Left lung (tissue), 14 donors: ENCODE measurements at places on chromosomes 2 and 18. TPM values are rescaled to one million over a fixed set of nuclear protein-coding genes. Genes with fewer than 3 reads are reported as not detected.
A peak's percentile ranks its signal among the peaks of the same experiment; 100 is the strongest.

DNA sequence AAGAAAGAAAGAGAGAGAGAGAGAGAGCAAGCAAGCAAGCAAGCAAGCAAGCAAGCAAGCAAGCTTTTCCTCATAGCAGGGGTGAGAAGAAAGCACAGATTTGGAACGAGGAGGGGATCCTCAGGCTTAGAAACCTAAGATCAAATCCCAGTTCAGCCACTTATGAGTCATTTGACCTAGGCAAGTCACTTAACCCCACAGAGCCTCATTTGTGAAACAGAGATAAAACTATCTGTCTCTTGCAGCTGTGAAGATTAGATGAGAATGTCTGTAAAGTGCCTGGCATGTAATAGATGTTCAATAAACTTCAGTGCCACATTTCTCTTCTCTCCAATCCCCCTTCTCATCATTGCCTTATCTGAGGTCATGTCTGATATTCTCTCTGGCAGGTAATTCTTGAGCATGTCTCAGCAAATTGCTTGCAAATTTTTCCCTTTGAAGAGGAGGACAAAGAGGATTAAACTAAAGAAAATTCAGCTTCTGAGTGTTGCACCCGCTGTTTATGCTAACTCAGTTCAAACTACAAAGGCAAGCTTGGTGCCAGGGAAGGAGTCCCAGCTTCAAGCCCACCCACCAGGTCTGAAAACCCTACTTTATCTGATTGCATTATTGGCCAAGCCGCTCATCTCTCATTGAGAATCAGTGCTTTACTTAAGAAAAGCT, 20.3 kb downstream of the ALK start:
- DNase-seq: no peak

Gene NGEF
- polyA plus RNA-seq: 0.93 TPM

DNA sequence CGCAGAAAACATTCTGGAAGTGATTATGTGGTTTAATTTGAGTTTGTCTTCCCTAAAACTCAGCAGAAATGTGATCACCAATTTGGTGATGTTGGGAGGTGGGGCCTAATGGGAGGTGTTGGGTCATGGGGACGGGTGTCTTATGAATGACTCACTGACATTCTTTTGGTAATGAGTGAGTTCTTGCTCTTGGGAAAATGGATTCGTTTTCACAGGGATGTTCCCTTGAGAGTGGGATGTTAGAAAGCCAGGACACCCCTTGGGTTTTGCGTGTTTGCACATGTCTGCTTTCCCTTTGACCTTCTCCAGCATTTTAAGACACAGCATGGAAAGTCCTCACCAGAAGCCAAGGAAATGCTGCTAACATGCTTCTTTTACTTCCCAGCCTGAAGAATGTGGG, 321.5 kb upstream of the NT5C1B start:
- no peak for DNase-seq

- no peak for DNase-seq
Observed at GRCh38 chr18:12333506-12334290, 25.7 kb downstream of the TUBB6 start.

DNA sequence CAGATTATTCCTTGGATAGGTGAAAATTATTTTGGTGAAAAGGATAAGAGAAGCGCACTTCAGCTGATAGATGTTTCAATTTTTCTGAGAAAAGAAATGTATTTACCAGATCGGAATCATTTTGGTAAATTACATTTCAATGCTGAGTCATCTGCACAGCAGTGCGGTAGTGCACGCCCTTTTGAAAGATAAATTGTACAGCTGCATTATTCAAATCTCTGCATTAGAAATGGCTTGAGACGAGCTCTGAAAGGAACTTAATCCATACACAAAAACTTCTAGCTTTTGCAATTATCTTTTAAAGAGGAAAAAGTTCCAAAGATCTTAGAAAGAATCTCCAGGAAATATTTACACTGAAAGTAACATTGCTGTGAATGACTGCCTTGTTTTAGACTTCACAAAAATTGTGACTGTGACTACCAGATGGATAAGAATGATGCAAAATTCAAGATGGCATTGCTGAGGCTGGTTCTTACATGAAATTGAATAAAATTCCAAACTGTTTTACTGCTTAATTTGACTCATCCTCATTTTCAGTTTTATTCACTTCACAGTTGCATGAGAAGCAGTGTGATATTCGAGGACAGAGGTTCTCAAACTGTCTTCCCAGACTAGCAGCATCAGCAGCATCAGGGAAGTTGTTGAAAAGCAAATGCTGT, 161.7 kb downstream of the RND3 start:
- DNase-seq: no peak

DNA sequence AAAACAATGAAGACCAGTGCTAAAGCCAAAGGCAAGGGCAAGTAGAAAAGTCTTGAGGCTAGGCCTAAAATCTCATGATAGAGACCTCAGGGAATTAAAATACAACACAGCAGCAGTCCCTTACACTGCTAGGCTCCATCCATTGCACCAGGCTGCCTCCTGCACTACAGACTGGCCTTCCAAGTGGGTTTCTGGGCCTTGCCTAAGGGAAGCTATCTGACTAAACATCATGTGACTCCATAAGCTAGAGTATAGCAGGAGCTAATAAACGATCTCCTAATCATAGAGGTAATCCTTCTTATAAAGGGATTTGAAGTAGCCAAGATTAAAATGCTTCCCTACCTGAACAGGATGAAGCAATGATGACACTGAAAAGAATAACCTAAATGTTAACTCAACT, 77.6 kb upstream of the NFU1 start:
- no peak for DNase-seq

- DNase-seq: no peak
Observed at GRCh38 chr2:65710779-65711295, 278.4 kb upstream of the SPRED2 start.

- DNase-seq: no peak
Observed at GRCh38 chr18:64851726-64852125, 702.8 kb upstream of the LINC00305 start.

DNA sequence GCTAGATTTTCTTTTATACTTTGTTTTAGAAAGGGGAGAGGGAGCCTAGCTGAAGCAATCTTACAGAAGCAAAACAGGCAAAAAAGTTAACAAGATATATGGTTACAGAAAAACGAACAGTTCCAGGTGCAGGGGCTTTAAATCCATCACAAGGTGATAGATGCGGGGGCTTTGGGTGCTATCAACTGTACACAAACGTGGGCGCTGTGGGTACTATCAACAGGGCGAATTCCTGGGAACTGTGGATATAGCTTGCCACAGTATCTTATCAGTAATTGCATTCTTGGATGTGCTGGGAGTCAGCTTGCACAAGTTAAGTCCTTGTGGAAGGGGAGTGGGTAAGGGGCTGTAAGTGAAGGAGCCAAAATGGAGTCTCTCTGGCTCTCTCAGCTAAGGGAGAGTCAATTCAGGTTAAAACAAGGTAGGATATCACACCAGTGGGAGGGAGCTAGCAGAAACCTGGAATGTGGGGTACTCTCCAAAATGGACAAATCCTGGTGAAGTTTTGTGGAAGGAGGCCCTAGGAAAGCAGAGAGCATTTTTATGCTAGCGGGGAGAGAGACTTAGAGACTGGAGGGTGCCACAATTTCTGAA, 325.8 kb upstream of the SPHKAP start:
- DNase-seq: no peak

GRCh38 chr2:237452861-237453260, 34.2 kb upstream of the MLPH start:
- no peak for DNase-seq

DNA sequence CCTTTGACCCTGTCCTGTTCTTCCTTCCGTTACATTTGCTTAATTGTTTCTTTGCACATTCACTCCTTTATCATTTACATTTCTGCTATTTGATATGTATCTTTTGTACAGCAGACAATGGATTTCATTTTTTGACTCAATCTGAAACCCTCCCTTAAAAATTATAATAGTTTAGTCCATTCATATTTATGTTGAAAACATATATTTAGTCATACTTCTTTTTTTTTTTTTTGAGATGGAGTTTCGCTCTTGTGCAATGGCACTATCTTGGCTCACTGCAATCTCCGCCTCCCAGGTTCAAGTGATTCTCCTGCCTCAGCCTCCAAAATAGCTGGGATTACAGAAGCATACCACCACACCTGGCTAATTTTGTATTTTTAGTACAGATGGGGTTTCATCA, 95.3 kb upstream of the TGFA start:
- DNase-seq: no peak

GRCh38 chr2:225354281-225354774, 45.2 kb upstream of the NYAP2 start:
- DNase-seq: no peak

GRCh38 chr2:52386433-52387030, 1354.6 kb upstream of the NRXN1 start:
- no peak for DNase-seq

DNA sequence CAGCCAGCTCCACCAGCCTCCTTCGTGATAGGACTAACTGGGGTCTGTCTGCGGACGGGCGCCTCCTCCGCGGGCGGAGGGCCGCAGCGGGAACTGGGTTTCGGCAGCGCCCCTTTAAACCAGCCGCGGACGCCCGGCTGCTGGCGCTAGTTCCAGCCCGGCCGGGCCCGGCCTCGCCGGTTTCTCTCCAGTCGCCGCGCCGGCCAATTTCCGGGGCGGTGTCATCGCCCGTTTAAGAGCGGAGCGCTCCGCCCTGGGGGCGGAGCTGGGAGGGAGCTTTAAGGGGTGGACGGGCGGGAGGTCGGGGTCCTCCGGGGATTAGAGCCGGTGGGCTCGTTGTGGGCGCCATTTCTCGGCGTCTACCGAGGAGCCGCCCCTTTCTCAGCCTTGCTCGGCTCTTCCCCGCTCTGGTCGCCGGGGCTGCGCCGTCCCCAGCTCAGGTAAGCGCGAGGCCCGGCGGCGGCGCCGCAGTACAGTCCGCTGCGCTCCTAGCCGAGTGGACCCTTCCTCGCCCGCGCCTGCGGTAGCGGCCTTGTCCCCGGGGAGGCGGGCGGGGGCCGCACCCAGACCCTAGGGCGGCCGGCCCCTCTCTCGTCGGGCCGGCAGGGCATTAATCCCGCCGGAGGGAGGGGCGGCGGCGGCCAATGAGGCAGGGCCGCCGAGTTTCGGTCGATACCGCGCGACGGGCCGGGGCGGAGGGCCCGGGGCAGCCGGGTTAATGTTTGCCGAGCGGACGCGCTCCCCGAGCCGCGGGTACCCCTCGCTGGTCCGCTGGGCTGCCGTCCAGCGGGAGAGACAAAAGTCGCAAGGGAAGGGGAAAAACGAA, at the start of gene EPB41L5:
TSS of gene EPB41L5 (plus strand) at position 307 of the 826 bp plus-strand sequence. CDS start 6,008 bp downstream, outside the sequence.
- peak; percentile 95 for DNase-seq

DNA sequence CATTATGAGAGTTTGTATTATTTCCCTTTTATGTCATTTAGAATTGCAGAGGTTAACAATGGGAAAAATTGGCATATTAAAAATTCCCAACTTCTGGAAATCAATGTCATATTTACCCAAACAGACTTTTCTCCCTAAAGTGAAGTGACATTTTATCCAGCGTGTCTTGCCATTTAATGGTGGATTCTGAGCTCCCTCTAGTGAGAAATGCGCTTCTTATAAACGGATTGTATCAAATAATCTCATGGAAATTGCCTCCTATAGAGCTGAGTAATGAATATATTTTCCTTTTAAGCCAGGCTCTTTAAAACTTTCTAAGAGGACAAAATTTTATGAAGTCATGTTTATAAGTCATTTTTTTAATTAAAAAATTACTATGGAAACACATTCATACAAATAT, 5.7 kb upstream of the GCFC2 start:
- DNase-seq: no peak

DNA sequence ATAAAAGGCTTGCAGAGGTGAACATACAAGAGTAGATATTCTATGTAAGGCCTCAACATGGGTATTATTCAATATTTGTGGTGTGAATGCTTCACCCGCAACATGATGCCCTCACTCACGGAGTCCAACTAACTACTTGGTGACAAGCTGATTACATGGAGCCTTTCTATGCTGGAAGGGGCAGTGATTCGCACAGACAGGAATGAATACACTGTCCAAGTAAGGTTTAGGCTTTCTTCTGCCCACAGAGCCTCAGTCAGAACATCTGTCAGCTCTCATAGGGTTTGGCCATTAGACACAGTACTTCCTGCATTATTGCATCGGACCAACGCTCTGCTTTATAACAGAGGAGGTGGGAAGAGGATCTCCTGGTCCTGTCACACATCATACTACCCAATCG, 80.3 kb upstream of the SLC35G4 start:
- no peak for DNase-seq

Gene CABLES1
- polyA plus RNA-seq: 64.3 TPM

DNA sequence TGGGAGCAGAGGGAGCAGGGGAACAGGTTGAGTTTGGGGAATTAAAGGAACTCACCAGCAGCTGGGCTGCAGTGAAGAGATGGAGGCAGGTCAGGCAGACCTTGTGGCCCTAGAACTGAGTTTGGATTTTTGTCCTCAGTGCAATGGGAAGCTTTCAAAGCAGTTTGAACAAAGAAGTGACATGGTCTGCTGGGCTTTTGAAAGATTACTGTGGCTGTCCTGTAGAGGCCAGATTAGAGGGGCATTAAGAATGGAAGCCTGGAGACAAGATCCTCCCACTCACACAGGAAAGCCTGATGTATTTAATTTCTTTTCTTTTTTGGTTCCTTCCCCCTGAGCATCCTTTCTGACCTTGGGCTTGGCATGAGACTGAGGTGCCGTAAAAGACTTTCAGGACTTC, 118.1 kb upstream of the LHCGR start:
- DNase-seq: no peak
